ENCODE measurements at places on chromosomes 11 and 22. TPM values are rescaled to one million over a fixed set of nuclear protein-coding genes. Genes with fewer than 3 reads are reported as not detected.

Gene TRMT2A
- total RNA-seq, result 85.5 TPM

DNA sequence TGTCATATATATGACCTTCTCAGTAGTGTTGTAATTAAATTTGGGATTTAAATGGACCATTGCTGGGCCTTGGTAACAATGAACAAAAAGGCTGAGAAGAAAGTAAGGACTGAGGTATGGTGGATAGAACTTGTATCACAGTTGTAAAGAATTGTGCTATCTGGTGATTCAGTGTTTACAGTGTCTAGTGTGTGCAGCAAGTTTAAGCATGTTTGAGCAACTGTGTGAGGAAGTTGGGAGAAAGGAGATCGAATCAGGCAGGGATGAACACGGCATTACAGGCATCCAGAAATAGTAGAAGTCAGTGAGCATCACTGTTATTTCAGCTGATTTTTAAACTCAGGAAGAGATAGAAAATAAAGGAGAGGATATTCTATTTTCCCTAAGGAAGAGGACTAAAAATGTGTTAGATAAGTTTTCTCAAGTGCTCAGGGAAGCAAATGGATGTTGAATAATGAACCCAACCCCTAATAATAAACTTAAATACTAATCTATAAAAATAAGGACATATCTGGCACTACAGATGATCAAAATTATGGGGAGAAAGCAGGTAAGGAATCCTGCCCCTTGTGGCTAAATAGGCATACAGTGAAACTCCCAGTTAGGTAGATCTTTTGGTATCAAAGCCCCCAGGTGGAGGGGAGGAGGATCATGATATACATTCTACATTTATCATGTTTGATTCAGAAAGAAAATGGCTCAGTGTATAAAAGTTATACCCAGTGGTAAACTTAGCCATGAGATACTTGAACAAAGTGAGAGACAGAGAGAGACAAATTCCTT, 361.0 kb upstream of the ANO3 start:
- no peak overlapping the region for H3K4me3 ChIP-seq
- DNase-seq, result no peak
- no peaks in the 10 kb centered on the region for H3K36me3 ChIP-seq

- no peak overlapping the region for H3K27ac ChIP-seq
- no peak overlapping the region for H3K4me3 ChIP-seq
- peaks cover 10% of the 10 kb centered on the region for H3K4me1 ChIP-seq
- peaks cover 8% of the 10 kb centered on the region for H3K36me3 ChIP-seq
- DNase-seq, result no peak
Measured at GRCh38 chr22:46867106-46867505, 104.7 kb downstream of the TBC1D22A start.

GRCh38 chr11:74683941-74684481, 47.2 kb downstream of the CHRDL2 start:
- peaks cover 47% of the 10 kb centered on the region for H3K27me3 ChIP-seq
- no peak overlapping the region for H3K4me3 ChIP-seq
- peaks cover 14% of the 10 kb centered on the region for H3K36me3 ChIP-seq
- no peak for DNase-seq
- H3K4me1 ChIP-seq, result peaks cover 6% of the 10 kb centered on the region

GRCh38 chr11:45470794-45471167, 184.6 kb upstream of the SYT13 start:
- no peak overlapping the region for H3K4me3 ChIP-seq
- H3K27me3 ChIP-seq, result peaks cover 27% of the 10 kb centered on the region
- peaks cover 5% of the 10 kb centered on the region for H3K36me3 ChIP-seq

GRCh38 chr11:72038491-72038890, 39.8 kb downstream of the IL18BP start:
- no peak overlapping the region for H3K27ac ChIP-seq
- no peaks in the 10 kb centered on the region for H3K36me3 ChIP-seq
- H3K27me3 ChIP-seq, result no peaks in the 10 kb centered on the region
- no peak for DNase-seq
- H3K4me1 ChIP-seq, result peaks cover 39% of the 10 kb centered on the region

GRCh38 chr22:48722661-48723060, 1105.0 kb downstream of the BRD1 start:
- no peaks in the 10 kb centered on the region for H3K27me3 ChIP-seq
- H3K36me3 ChIP-seq, result no peaks in the 10 kb centered on the region
- no peak overlapping the region for H3K27ac ChIP-seq
- H3K4me1 ChIP-seq, result no peaks in the 10 kb centered on the region
- no peak for DNase-seq

Measured in T-helper 17 cell (primary cell).